ENCODE measurements at places on chromosomes 2 and 18. TPM values are rescaled to one million over a fixed set of nuclear protein-coding genes. Genes with fewer than 3 reads are reported as not detected.

GATA6 gene
- not detected for total RNA-seq

- no peak for DNase-seq
These were observed 206.4 kb upstream of the SMAD2 start for GRCh38 chr18:48136827-48137373.

COPS9 gene
- total RNA-seq, result 97.6 TPM

GRCh38 chr18:519019-519879 lies 18.7 kb upstream of the COLEC12 start:
- no peak for DNase-seq

- DNase-seq, result no peak
These were observed 269.6 kb downstream of the ARHGAP15 start for GRCh38 chr2:143398781-143399180.

UNC50 gene
- 23.8 TPM for total RNA-seq

DNA sequence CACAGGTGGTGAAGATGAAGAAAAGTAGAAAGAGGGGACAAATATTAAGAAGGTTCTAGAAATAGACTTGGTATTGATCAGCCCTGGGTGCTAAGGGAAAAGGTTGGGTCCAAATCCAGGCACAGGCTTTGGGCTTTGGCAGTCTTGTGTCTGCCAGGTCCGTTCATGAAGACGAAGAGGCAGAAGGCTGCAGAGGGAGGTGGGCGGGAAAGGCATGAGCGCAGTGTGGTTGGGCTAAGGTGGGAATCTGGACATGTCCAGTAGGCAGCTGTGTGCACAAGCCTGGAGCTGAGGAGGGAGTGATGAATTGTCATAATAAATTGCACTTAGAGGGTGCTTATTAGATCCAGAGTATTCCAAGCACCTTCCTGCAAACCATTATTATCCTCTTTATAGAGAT lies 105.7 kb upstream of the TEX51 start:
- DNase-seq, result no peak

DNA sequence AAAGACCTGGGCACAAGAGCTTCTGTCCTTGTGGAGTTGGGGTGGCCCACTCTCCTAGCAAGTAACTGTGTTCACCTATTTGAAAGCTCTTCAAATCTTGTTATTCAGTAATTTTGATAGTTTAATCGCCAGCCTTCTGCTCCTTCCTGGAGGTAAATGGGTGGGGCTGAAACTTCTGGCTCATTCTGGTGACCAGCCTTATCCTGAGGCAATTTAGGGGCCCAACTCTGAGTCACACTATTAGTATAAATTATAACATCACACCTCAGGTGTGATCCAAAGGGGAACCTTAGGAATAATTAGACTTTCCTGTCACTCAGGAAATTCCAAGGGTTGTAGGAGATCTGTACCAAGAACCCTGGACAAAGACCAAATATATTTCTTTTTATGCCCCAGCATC lies 255.8 kb upstream of the RGPD4 start:
- no peak for DNase-seq

Data from activated naive CD4-positive, alpha-beta T cell treated with anti-CD3 and anti-CD28 coated beads, Interleukin-2, amount 50 U/mL, for 72 hours (primary cell).